ENCODE measurements at places on chromosomes 2 and 18.
A peak's percentile ranks its signal among the peaks of the same experiment; 100 is the strongest.

GRCh38 chr2:23916727-23917405 lies 10.1 kb downstream of the ATAD2B start:
- no peak for DNase-seq

GRCh38 chr2:29317077-29317517 lies 201.9 kb downstream of the CLIP4 start:
- no peak for DNase-seq

GRCh38 chr2:178304333-178304732 lies 110.0 kb downstream of the OSBPL6 start:
- no peak for DNase-seq

DNA sequence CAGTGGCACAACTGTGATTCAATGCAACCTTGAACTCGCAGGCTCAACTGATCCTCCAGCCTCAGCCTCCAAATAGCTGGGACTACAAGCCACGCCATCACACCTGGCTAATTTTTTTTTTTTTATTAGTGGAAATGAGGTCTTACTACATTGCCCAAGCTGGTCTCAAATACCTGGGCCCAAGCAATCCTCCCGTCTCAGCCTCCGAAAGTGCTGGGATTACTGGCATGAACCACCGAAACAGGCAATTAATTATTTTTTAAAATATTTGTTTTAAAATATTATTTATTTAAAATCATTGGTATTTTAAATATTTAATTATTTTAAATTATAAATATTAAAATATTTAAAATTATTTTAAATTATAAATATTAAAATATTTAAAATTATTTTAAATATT lies 24.5 kb downstream of the SRBD1 start:
- no peak for DNase-seq

GRCh38 chr2:112150447-112150846 lies 12.3 kb downstream of the FBLN7 start:
- no peak for DNase-seq

DNA sequence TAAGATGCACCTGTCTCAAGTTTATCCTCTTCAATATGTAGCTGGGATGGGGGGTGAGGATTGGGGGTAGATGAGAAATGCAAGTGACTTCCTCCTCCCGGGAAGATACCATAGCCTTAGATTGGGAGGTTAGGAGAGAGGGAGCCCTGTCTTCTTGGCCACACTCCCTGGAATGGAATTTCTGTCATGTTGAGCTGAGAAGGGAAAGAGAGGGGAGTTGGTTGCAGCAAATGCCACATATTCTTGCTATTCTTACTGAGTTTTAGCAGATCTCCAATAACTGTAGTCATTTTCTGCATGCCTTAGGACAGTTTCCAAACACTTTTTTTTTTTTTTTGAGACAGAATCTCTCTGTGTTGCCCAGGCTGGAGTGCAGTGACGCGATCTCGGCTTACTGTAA lies 35.9 kb downstream of the TAF4B start:
- DNase-seq, result no peak

GRCh38 chr18:76765649-76766048 lies 56.7 kb upstream of the ZNF236 start:
- DNase-seq, result no peak

GRCh38 chr2:156792242-156792840 lies 356.2 kb downstream of the GPD2 start:
- no peak for DNase-seq

DNA sequence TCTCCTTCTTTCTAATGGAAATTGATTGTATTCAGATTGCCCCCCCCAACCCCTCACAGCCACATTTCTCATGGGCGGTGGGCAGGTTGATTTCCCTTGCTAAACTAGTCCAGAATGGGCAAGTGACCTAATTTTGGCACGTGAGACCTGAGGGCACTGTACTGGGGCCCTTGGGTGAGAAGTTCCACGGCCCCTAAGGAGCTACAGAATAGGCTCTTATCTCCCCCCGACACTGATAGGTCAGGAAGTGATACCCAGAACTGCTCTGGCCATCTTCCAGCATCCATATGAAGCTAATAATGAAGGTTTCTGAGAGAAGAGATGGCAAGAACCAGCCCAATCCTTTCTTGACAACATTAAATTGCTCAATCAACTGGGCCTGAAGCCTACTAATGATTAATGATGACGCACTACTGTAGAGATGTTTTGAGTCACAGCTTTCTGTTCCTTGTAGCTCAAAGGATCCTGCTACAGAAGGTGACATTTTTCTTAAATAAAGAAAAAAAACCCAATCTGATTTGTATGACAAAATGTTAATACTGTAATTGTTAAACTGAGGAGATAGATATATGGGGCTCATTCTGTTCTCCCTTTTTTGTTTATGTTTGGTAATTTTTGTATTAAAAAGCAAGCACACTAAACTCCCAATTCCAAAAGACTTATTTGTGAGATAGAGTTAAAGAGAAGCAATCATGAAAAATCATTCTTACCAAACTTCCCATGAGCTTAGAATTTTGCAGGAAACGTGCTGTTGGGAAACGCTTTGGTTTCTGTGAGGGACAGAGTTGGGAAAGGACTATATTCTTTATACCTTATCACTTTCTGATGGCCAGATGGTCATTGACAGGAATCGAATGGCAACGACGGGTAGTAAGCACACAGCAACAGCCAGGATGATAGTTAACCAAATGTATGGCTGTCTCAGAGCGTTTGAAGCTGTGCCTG lies 28.2 kb upstream of the NARS1 start:
- DNase-seq, result no peak

DNA sequence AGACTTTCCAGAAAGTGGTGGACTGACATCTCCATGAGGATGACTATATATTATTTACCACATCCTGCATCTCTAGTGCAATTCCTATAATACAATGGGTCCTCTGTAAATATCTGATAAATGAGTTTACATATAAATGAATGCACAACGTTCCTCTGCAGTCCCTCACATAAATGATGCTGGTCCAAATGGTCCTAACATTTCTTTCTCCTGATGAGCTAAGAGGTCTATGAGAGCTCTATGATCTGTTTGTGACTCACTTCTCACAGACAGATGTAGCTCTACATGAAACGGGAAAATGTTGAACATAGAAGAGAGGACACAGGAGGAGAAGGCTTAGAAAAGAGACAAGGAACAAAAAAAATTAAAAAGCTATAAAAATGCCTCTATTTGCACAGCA lies 201.2 kb upstream of the PIK3C3 start:
- no peak for DNase-seq

DNA sequence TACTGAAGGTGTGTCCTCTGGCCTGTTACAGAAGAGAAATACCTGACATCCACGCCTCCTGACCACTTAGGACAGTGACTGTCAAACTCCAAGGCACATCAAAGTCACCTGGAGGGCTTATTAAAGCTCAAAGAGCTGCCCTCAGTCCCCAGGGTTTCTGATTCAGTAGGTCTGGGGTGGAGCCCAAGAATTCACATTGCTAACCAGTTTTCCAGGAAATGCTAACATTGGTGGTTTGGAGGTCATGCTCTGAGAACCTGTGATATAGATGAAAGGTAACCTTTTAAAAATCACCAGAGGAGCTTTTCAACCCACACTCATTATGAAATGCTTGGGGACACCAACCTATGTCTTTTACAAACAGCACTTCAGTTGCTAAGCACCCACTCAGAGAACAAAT lies 172.3 kb downstream of the ALK start:
- DNase-seq, result no peak

DNA sequence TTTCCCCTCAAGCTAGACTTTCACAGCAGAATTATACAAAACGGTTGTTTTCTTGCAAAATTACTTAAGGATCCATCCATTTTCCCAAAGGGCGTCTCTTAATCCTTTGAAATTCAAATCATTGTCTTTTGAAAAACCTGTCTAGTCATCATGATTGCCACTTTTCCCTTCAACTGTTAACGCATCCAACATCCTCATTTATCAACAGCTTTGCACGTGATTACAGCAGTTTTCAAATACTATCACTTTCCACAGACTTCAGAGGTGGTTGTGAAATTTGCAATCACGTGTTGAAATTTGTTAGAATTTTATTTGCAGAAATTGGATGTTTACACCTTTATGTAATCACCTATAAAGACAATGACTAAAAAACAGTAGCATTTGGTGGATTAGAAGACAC lies 304.4 kb upstream of the SLC39A10 start:
- DNase-seq, result no peak

- no peak for DNase-seq
Observed at GRCh38 chr18:78099979-78100588, 850.4 kb downstream of the GALR1 start.

DNA sequence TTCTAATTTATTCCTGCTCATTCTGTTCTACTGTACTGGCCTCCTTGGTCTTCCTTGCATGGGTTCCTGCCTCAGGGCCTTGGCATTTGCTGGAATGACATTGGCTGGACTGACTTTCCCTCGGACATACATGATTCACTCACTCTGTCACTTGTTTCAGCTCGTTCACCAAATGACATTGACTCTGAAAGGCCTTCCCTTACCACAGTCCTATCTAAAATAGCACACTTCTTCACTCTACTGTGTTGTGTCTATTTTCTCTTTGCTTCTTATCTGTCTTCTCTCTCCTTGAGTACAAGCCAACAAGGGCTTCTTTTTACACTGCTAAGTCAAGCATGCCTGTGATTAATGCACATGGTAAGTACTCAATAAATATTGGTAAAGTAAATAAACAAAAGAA lies 65.6 kb downstream of the SCG2 start:
- no peak for DNase-seq

DNA sequence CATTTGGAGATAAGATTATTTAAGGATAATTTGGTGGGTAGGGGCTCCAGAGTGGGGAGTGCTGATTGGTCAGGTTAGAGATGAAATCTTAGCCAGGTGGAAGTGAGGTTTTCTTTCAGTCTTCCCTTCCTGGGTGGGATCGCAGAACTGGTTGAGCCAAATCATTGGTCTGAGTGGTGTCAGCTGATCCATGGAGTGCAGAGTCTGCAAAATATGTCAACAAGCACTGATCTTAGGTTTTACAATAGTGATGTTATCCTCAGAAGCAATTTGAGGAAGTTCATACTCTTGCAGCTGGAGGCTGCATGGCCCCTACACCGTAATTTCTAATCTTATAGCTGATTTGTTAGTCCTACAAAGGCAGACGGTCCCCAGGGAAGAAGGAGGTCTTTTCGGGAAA lies 1483.4 kb upstream of the ZEB2 start:
- no peak for DNase-seq

GRCh38 chr2:128347701-128348539 lies 29.3 kb upstream of the HS6ST1 start:
- peak; percentile 35 for DNase-seq

Data from forelimb muscle (tissue), 1 donor.